ENCODE measurements at places on chromosomes 6 and 20. TPM values are rescaled to one million over a fixed set of nuclear protein-coding genes. Genes with fewer than 3 reads are reported as not detected.
A peak's percentile ranks its signal among the peaks of the same experiment; 100 is the strongest.

GRCh38 chr6:168218785-168219566 lies 100.6 kb downstream of the DACT2 start:
- H3K27me3 ChIP-seq: no peaks in the 10 kb centered on the region
- no peaks in the 10 kb centered on the region for H3K36me3 ChIP-seq
- no peak overlapping the region for H3K4me3 ChIP-seq

DNA sequence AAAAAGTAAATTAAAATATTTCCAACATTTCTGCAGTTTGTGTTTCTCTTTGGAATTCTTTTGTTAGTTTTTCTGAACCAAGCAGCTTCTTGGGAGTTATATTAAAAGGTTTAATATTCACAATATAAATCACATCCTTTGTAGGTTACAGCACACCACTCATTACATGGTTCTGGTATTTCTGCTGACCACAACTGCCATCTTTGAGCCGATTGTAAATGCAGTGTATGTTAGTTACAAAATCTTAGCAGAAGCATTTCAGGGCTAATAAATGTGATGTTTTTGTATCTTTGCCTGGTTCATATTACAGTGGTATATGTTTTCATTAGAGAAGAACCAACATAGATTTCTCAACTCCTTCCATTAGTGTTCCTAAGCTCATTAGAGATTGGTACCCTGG lies 19.1 kb upstream of the TSHZ2 start:
- no peaks in the 10 kb centered on the region for H3K36me3 ChIP-seq
- H3K4me1 ChIP-seq: no peaks in the 10 kb centered on the region
- no peak overlapping the region for H3K27ac ChIP-seq
- no peak for DNase-seq
- no peaks in the 10 kb centered on the region for H3K27me3 ChIP-seq
- H3K4me3 ChIP-seq: no peak overlapping the region

GRCh38 chr20:17609811-17610377 lies 40.0 kb downstream of the DSTN start:
- H3K36me3 ChIP-seq: peaks cover 60% of the 10 kb centered on the region
- no peaks in the 10 kb centered on the region for H3K27me3 ChIP-seq
- H3K27ac ChIP-seq: peak overlapping the region; percentile 24

DNA sequence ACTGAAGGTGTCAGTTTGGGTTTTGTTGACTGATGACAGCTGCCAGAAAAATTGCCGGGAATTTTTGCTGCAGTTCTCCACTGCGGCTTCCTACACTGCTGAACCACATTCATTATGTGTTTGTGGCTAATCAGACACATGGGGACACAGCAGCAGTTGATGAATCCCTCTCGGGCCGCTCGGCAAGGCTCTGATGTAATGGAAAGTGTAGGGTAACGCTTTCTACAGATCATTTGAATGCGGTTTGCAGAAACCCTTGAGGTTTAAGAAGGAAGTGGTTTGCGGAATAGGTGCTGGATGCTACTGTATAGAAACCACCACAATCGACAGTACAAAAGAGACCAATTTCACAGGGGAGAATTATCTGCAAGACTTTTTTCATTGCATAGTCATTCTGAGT lies 138.7 kb upstream of the SASH1 start:
- H3K36me3 ChIP-seq: no peaks in the 10 kb centered on the region
- H3K27ac ChIP-seq: peak overlapping the region; percentile 10
- DNase-seq: no peak
- H3K4me3 ChIP-seq: no peak overlapping the region

The LPA gene
- 0.03 TPM for polyA plus RNA-seq

The XRN2 gene
- polyA plus RNA-seq: 30.4 TPM

The TMEM244 gene
- not detected for polyA plus RNA-seq

Measured in small intestine (tissue), 16 donors.